A673 (cell line): ENCODE measurements at places on chromosomes 3 and 15. TPM values are rescaled to one million over a fixed set of nuclear protein-coding genes. Genes with fewer than 3 reads are reported as not detected.

IL12A gene
- total RNA-seq = not detected in 2 replicates

PPM1L gene
- total RNA-seq = 10.6 and 12.7 TPM in 2 replicates

WNT5A gene
- 15.7 and 18.9 TPM in 2 replicates for total RNA-seq

TIMP4 gene
- 10.2 and 13.3 TPM in 2 replicates for total RNA-seq

BSN gene
- 1.1 and 1.4 TPM in 2 replicates for total RNA-seq

TGM4 gene
- 0.09 TPM in 1 of 2 replicates, not detected in the other for total RNA-seq

SOX2 gene
- 62.0 and 64.3 TPM in 2 replicates for total RNA-seq
